HepG2 (cell line): ENCODE measurements at places on chromosomes 1 and 21.

- H3K27me3 ChIP-seq, result peaks cover 37% of the 10 kb centered on the region
- H3K36me3 ChIP-seq, result no peaks in the 10 kb centered on the region
- DNase-seq, result no peak
- H3K27ac ChIP-seq, result no peak overlapping the region
- no peak overlapping the region for H3K4me3 ChIP-seq
Observed at GRCh38 chr1:211331011-211331709, 4.5 kb downstream of the TRAF5 start.

DNA sequence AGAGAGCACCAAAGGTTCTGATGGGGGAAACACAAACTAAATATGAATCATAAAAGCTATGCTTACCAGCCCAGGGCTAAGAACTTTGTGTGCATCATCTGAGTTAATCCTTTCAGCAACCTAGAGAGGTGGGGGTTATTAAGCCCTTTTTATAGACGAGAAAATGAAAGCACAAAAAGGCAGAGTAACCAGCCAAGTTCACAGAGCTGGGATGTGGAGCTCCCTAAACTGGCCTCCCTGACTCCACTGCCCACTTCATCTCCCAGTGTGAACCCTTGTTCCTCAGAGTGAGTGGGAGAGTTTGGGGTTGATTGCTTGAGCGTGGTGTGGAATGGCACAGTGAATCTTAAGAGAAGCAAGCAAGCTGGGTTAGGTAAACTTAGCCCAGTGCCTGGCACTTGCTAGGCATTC, 10.8 kb upstream of the BCAR3 start:
- H3K4me1 ChIP-seq, result peaks cover 44% of the 10 kb centered on the region
- H3K36me3 ChIP-seq, result no peaks in the 10 kb centered on the region
- no peak overlapping the region for H3K4me3 ChIP-seq
- peaks cover 3% of the 10 kb centered on the region; the same call in 1 of the 3 replicates for H3K27me3 ChIP-seq

GRCh38 chr1:97826820-97827219, 94.0 kb downstream of the DPYD start:
- no peak overlapping the region for H3K4me3 ChIP-seq
- no peak overlapping the region for H3K27ac ChIP-seq
- no peaks in the 10 kb centered on the region for H3K36me3 ChIP-seq
- H3K4me1 ChIP-seq, result no peaks in the 10 kb centered on the region
- H3K27me3 ChIP-seq, result no peaks in the 10 kb centered on the region

GRCh38 chr21:42988236-42988965, 14.0 kb downstream of the PKNOX1 start:
- no peak overlapping the region for H3K27ac ChIP-seq
- no peaks in the 10 kb centered on the region; the same call in 1 of the 3 replicates for H3K36me3 ChIP-seq
- no peak overlapping the region for H3K4me3 ChIP-seq
- no peaks in the 10 kb centered on the region for H3K27me3 ChIP-seq
- no peak for DNase-seq
- H3K4me1 ChIP-seq, result peaks cover 7% of the 10 kb centered on the region; the same call in 1 of the 2 replicates

GRCh38 chr1:82542766-82543165, 742.0 kb downstream of the ADGRL2 start:
- no peak overlapping the region for H3K27ac ChIP-seq
- H3K27me3 ChIP-seq, result no peaks in the 10 kb centered on the region
- no peaks in the 10 kb centered on the region for H3K4me1 ChIP-seq
- DNase-seq, result no peak

DNA sequence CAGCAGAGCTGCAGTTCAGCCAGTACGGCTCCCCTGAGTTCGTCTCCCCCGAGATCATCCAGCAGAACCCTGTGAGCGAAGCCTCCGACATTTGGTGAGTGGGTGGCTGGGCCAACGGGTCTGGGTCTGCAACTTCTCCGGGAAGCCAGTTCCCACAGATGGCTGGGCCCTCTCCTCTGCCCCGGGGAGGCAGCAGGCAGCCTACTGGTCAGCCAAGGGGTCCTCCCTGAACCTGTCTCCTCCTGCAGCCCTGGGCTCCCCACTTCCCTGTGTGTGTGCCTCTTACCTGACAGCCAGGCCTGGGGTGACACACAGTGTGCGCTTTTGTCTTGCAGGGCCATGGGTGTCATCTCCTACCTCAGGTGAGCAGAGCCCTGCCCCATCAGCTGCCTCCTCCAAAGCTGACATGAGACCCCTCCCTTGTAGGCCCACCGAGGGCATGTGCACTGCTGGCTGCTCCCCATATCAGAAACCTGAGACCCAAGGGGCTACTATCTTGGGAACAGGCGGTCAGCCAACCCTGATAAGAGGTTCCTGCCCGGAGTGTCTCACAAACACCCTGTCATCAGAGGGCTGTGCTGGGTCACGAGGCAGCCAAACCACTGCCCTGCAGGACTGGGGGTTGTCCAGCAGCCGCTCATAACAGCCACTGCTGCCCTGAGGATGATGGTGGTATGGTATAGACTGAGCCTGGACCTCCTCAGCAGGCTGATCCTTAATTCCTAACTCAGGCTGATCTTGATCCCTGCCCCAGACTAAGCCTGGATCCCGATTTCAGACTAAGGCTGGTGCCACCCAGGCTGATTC, 37.6 kb downstream of the TRIM11 start:
- H3K4me3 ChIP-seq, result no peak overlapping the region
- no peaks in the 10 kb centered on the region for H3K36me3 ChIP-seq
- H3K27me3 ChIP-seq, result no peaks in the 10 kb centered on the region; the same call in none of the 2 replicates
- DNase-seq, result no peak
- no peak overlapping the region for H3K27ac ChIP-seq
- H3K4me1 ChIP-seq, result peaks cover 28% of the 10 kb centered on the region

DNA sequence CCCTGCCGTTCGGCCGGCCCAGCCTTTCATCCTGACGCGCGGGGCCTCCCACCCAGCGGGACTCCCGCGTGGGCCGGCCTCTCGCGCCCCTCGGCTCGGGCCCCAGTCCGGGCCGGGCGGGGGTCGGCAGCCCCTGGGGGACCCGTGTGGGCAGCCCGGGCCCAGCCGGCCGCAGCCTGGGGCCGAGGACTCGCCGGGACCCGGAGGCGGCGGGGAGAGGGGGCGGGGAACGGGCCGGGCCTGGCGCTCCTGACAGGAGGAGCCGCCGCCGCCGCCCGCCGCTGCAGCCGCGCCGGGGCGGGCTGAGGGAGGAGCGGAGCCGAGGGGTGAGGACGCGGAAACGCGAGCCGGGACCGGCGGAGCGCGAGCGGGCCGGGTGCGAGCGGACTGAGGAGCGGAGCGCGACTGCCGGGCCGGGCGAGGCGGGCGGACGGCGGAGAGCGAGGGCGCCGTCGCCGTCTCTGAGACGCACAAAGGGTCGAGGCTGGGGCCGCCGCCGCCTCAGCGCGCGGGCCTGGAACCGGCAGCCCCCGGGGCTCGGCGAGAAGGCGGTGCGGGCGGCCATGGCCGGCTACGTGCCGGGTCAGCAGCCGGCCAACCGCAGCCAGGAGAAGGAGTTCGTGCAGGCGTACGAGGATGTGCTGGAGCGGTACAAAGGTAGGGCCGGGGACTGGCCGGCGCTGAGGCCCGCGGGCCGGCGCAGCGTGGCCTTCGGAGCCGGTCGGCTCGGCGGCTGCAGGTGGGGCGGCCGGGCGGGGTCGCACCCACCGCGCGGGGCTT, 79.1 kb downstream of the NDUFS5 start:
- H3K27me3 ChIP-seq, result no peaks in the 10 kb centered on the region
- no peak for DNase-seq
- H3K27ac ChIP-seq, result peak overlapping the region; percentile 69
- H3K4me1 ChIP-seq, result peaks cover 57% of the 10 kb centered on the region

GRCh38 chr21:34936371-34936789, 112.7 kb downstream of the RUNX1 start:
- no peak for DNase-seq
- no peaks in the 10 kb centered on the region for H3K27me3 ChIP-seq
- no peaks in the 10 kb centered on the region for H3K36me3 ChIP-seq
- H3K27ac ChIP-seq, result peak overlapping the region; percentile 8
- no peak overlapping the region for H3K4me3 ChIP-seq
- H3K4me1 ChIP-seq, result peaks cover 40% of the 10 kb centered on the region

- DNase-seq, result peak; percentile 87
- no peaks in the 10 kb centered on the region for H3K27me3 ChIP-seq
- no peak overlapping the region; the same call in 1 of the 2 replicates for H3K4me3 ChIP-seq
- H3K4me1 ChIP-seq, result peaks cover 46% of the 10 kb centered on the region
- H3K36me3 ChIP-seq, result no peaks in the 10 kb centered on the region; the same call in 2 of the 3 replicates
Observed at GRCh38 chr1:42214447-42214871, 49.9 kb upstream of the GUCA2A start.

GRCh38 chr1:53272349-53272748, 34.0 kb upstream of the MAGOH start:
- H3K27ac ChIP-seq, result no peak overlapping the region
- no peak overlapping the region for H3K4me3 ChIP-seq
- H3K27me3 ChIP-seq, result no peaks in the 10 kb centered on the region
- no peaks in the 10 kb centered on the region for H3K4me1 ChIP-seq

- no peak overlapping the region for H3K27ac ChIP-seq
- peaks cover 8% of the 10 kb centered on the region for H3K36me3 ChIP-seq
- H3K4me3 ChIP-seq, result no peak overlapping the region
- no peaks in the 10 kb centered on the region for H3K4me1 ChIP-seq
- no peaks in the 10 kb centered on the region for H3K27me3 ChIP-seq
- no peak for DNase-seq
Observed at GRCh38 chr1:155809088-155809487, 47.9 kb downstream of the GON4L start.

DNA sequence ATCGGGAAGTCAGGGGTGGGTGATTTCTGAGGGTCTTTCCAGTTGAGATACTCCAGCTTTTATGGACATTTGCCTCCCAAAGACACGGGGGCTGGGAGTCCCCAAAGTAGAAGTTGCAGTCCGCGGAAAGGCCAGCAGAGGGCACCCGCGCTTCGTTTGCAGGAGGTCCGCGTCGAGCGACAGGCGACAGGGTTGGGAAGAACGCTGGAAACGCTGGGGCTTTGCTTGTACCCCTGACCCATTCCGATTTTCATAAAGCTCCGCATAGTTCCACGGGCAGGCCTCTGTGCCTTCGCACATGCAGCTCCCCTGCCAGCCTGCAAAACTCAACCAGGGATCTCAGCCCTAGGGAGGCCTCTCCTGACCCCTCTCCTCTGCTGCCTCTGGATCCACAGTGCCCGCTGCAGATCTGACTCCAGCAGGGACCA, 44.2 kb upstream of the LAPTM5 start:
- H3K36me3 ChIP-seq, result no peaks in the 10 kb centered on the region
- no peak overlapping the region for H3K27ac ChIP-seq
- peaks cover 8% of the 10 kb centered on the region for H3K27me3 ChIP-seq
- H3K4me3 ChIP-seq, result no peak overlapping the region
- DNase-seq, result peak; percentile 37
- H3K4me1 ChIP-seq, result peaks cover 18% of the 10 kb centered on the region

- no peak overlapping the region for H3K27ac ChIP-seq
- H3K36me3 ChIP-seq, result peaks cover 8% of the 10 kb centered on the region
- no peaks in the 10 kb centered on the region for H3K4me1 ChIP-seq
- H3K27me3 ChIP-seq, result no peaks in the 10 kb centered on the region
Observed at GRCh38 chr1:51756290-51756689, 122.2 kb downstream of the NRDC start.

GRCh38 chr1:77906019-77906545, 17.7 kb downstream of the NEXN start:
- no peak overlapping the region for H3K27ac ChIP-seq
- H3K4me1 ChIP-seq, result no peaks in the 10 kb centered on the region
- H3K36me3 ChIP-seq, result no peaks in the 10 kb centered on the region
- no peaks in the 10 kb centered on the region for H3K27me3 ChIP-seq
- no peak for DNase-seq
- H3K4me3 ChIP-seq, result no peak overlapping the region

- H3K27ac ChIP-seq, result no peak overlapping the region
- H3K4me1 ChIP-seq, result no peaks in the 10 kb centered on the region
- H3K36me3 ChIP-seq, result peaks cover 96% of the 10 kb centered on the region
- no peak overlapping the region for H3K4me3 ChIP-seq
- H3K27me3 ChIP-seq, result no peaks in the 10 kb centered on the region
Observed at GRCh38 chr1:236552096-236552495, 28.3 kb downstream of the LGALS8 start.

DNA sequence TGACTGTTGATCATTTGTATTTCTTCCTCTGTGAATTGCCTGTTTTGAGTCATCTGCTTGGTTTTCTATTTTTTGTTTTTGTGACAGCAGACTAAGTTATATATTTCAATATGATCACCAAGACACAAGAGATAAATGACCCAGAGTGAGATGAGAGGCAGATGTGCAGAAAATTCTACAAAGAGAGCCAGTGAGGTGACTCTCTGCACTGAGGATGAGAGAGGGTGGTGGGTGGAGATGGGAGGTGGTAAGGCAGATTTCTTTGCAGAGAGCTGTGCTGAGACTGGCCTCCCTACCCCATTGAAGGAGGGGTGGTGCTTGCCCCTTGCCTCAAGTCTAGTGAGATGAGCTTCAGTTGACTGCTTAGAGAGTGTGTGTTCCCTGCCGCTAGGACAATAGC, 17.6 kb upstream of the FCAMR start:
- no peak overlapping the region for H3K4me3 ChIP-seq
- no peak overlapping the region for H3K27ac ChIP-seq
- no peak for DNase-seq

DNA sequence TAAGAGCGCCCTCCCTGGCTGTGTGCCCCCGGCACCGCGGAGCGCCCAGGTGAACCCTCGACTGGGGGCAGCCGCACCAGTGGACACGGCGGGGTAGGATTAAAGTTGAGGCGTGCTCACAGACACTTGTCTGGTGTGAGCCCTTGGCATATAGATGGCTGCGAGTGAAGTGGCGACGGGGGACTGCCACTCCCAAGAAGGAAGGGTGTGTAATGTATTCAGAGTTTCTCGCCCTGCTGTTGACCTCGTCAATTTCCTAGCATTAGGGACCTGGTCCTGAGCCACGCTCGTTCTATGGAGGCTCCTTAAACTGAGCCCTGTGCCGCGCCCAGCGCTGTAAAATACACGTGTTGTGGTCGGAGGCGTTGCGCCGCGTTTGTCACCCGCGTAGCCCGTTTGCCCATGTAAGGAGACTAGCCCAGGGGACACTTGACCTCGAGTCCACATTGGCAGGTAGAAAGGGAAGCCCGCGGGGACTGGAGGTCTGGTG, 554 bp downstream of the EVA1C start:
- H3K27me3 ChIP-seq, result peaks cover 29% of the 10 kb centered on the region
- DNase-seq, result no peak
- H3K4me3 ChIP-seq, result peak overlapping the region; percentile 21
- H3K36me3 ChIP-seq, result no peaks in the 10 kb centered on the region

DNA sequence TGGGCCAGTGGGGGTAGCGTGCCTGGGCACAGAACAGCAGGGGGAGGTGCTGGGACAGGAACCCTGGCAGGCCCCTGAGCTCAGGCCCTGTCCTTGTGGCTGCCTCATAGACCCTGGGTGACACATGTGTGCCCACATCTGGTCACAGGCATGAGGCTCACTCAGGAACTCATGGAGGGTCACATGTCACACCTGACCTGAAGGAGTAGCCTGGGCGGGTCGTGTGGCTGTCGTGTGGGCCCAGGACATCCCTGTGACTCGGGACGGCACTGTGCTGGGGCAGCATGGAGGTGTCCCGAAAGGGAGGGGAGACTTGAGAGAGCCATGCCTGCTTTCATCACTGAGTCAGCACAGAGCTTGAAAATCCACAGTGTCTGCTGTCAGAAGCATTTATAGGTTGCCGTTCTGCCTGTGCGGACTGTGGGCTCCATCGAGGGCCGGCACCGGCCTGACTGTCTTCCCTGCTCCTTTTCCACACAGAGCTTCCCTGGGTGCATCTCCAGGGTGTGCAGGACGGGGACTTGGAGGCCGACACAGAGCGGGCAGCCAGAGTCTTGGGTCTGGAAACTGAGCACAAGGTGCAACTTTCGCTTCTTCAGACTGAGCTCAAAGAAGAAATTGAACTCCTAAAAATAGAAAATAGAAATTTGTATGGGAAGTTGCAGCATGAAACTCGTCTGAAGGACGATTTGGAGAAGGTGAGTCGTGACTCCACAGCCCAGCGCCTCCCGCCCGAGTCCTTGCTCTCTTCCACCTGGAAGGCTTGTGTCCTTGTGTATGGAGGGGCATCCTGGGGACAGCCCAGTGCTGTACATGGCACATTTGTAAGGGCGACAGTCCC, 32.8 kb downstream of the PCNT start:
- DNase-seq, result no peak
- no peak overlapping the region for H3K27ac ChIP-seq
- H3K27me3 ChIP-seq, result no peaks in the 10 kb centered on the region
- H3K4me3 ChIP-seq, result no peak overlapping the region
- no peaks in the 10 kb centered on the region for H3K4me1 ChIP-seq
